Colonic mucosa (tissue), 4 donors: ENCODE measurements at places on chromosomes 11 and 22.

GRCh38 chr22:42367980-42368378, 64.2 kb downstream of the NFAM1 start:
- no peaks in the 10 kb centered on the region for H3K27me3 ChIP-seq
- no peaks in the 10 kb centered on the region for H3K36me3 ChIP-seq
- DNase-seq: peak; percentile 48
- no peak overlapping the region for H3K27ac ChIP-seq
- H3K4me1 ChIP-seq: no peaks in the 10 kb centered on the region
- peak overlapping the region; percentile 55 for H3K4me3 ChIP-seq

DNA sequence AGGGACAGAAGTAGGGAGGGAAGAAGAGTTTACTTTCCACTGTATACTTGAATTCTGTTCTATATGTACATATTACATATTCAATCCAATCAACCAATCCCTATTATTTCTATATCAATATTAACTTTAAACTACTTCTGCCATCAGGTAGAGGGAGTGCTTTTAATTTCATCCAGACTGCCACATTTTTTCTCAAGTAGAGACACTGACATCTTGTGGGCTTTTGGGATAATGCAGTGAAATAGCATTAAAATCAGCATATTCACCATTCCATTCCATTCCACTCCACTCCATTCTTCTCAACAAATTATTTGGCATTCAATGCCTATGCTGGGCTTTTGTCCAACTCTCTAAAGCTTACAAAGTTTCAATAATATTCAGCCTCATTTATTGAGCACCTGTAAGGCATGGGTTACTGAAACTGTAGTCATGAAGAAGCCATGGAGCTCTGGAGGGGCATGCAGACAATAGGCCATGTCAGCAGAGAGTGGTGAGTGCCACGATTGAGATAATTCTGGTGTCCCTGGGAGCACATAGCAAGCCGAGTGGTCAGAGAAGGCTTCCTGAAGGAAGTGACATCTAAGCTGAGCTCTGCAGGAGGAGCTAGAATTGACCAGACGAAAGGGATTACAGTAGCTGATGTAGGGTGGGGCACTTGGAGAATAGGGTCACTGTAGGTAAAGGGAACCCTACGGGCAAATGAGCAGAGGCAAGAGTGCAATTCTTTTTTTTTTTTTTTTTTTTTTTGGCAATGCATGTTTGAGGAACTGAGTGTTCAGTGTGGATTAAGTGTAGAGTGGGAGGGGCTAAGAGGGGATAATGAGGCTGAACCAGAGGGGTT, 12.8 kb upstream of the CLPB start:
- H3K4me1 ChIP-seq: no peaks in the 10 kb centered on the region

- no peaks in the 10 kb centered on the region for H3K4me1 ChIP-seq
- H3K4me3 ChIP-seq: no peak overlapping the region
- H3K27ac ChIP-seq: no peak overlapping the region
- H3K27me3 ChIP-seq: no peaks in the 10 kb centered on the region
- H3K36me3 ChIP-seq: no peaks in the 10 kb centered on the region
Observed at GRCh38 chr11:83689144-83689780, 403.1 kb upstream of the CCDC90B start.

GRCh38 chr22:37486224-37486845, at the start of gene MFNG:
Gene MFNG (minus strand): TSS chr22:37486384. CDS start chr22:37486177, 207 bp downstream.
- H3K36me3 ChIP-seq: no peaks in the 10 kb centered on the region
- H3K4me1 ChIP-seq: peaks cover 7% of the 10 kb centered on the region
- peak; percentile 74 for DNase-seq
- H3K27ac ChIP-seq: peak within 1 kb of the TSS; percentile 71
- peak within 1 kb of the TSS; percentile 41 for H3K4me3 ChIP-seq

DNA sequence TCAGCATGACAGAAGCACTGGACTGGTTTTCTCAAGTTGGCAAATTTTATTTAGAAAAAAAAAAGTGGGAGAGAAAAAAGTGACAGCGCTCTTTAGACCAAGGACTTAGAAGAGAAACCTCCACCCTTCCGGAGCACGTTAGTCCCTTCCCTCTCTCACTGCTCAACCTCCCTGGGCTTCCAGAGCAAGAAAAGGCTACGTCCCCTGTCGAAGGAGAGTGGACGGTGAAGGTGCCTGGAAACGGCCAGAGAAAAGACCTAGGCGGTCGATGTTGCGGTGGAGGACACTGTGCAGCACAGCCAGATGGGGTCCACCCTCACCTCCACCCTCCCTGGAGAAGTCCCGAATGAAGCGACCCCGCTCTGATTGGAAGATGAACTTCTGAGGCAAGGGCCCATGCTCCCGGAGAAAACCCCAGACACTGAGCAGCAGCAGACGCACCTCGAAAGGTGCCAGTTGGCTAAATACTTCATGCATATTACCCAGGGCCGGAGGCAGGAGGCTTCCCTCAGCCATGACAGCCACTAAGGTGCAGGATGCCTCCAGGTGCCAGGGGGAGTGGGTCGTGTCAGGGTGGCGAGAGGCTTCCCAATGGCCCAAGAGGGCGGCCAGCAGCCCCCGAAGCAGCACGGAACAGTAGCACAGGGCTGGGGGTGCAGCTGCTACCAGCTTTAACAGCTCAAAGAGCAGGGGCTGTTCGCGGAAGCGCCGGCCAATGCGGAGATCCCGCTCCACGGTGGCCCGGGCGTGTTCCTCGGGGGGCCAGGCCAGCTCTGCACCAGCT, 604 bp upstream of the GANAB start:
- H3K36me3 ChIP-seq: no peaks in the 10 kb centered on the region
- H3K4me3 ChIP-seq: no peak overlapping the region
- H3K27me3 ChIP-seq: no peaks in the 10 kb centered on the region
- DNase-seq: no peak

DNA sequence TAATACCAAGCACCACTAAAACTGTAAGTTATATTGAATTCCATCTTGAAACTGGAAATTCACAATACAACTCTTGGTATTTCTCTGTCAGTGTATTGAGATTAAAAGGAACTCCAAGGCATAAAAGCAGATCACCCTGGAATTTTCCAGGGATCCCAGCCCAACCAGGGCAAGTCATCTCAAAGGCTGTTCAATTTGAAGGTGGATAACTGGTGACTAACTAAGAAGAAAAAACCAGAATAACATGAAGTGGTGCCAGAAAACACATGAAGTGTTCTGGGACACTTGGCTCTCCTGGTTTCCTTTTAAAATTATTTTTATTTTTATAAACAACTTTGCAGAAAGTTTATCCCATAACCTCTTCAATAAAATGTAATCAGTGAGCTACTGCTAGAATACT, 7.8 kb upstream of the BMAL1 start:
- H3K4me1 ChIP-seq: no peaks in the 10 kb centered on the region
- H3K36me3 ChIP-seq: no peaks in the 10 kb centered on the region
- DNase-seq: no peak
- H3K4me3 ChIP-seq: no peak overlapping the region

GRCh38 chr11:123227763-123228495, 32.9 kb upstream of the CLMP start:
- H3K27ac ChIP-seq: no peak overlapping the region
- H3K4me3 ChIP-seq: no peak overlapping the region
- no peaks in the 10 kb centered on the region for H3K36me3 ChIP-seq
- no peaks in the 10 kb centered on the region for H3K4me1 ChIP-seq
- no peaks in the 10 kb centered on the region for H3K27me3 ChIP-seq
- DNase-seq: no peak

GRCh38 chr11:70255477-70256116, 14.9 kb upstream of the PPFIA1 start:
- no peak for DNase-seq
- no peak overlapping the region for H3K4me3 ChIP-seq
- H3K36me3 ChIP-seq: no peaks in the 10 kb centered on the region
- H3K27me3 ChIP-seq: no peaks in the 10 kb centered on the region

GRCh38 chr11:95100856-95101507, 11.3 kb downstream of the ENDOD1 start:
- H3K27me3 ChIP-seq: no peaks in the 10 kb centered on the region
- DNase-seq: no peak
- peaks cover 5% of the 10 kb centered on the region for H3K4me1 ChIP-seq
- no peak overlapping the region for H3K27ac ChIP-seq

- H3K4me1 ChIP-seq: no peaks in the 10 kb centered on the region
- H3K27me3 ChIP-seq: no peaks in the 10 kb centered on the region
Observed at GRCh38 chr11:125591649-125592304, 875 bp upstream of the STT3A start.

DNA sequence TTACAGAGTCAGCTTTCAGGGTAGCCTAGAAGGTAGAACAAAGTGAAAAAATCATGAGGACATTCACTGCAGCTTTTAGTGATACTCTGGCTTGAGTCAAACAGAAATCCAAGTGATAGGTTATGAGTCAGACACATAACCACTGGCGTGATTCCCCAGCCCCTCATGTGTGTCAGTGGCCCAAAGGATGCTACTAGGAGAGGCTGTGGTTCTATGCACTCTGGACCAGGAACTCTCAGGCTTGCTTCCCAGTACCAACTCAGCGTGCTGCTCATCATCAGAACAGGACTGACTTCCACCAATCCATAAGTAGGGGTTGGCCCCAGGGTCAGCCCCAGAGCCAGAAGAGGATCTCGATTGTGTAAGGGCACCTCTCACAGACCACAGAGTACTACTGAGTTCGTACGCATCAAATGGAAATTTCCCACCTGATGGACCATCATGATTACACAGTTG, 116.8 kb downstream of the MED15 start:
- no peak overlapping the region for H3K27ac ChIP-seq
- H3K36me3 ChIP-seq: no peaks in the 10 kb centered on the region
- no peak for DNase-seq

- no peaks in the 10 kb centered on the region for H3K4me1 ChIP-seq
- H3K27ac ChIP-seq: no peak overlapping the region
- no peak overlapping the region for H3K4me3 ChIP-seq
- no peaks in the 10 kb centered on the region for H3K27me3 ChIP-seq
- no peaks in the 10 kb centered on the region for H3K36me3 ChIP-seq
Observed at GRCh38 chr11:61666684-61667297, 13.4 kb upstream of the DAGLA start.

DNA sequence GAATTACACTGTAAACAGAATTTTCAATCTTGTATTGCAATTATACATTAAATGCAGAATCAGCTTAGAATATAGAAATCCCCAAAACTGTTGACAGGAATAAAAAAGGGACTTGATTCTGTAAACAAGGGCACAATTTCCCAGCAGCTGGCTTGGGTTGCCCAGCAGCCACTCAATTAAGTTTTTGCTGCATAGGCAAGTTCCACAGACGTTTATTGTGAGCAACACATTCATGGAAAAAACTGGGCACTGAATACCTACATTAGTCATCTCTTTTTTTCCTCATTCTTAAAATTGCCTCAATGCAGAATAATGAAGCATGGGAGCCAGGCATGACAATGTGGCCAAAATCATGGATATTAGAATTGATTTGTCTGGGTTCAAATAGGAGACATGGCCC, 421.8 kb upstream of the ANO5 start:
- no peaks in the 10 kb centered on the region for H3K4me1 ChIP-seq
- no peak overlapping the region for H3K4me3 ChIP-seq
- DNase-seq: no peak
- no peak overlapping the region for H3K27ac ChIP-seq

- peaks cover 18% of the 10 kb centered on the region for H3K27me3 ChIP-seq
- no peaks in the 10 kb centered on the region for H3K36me3 ChIP-seq
- H3K4me1 ChIP-seq: peaks cover 5% of the 10 kb centered on the region
- no peak overlapping the region for H3K4me3 ChIP-seq
- peak overlapping the region; percentile 13 for H3K27ac ChIP-seq
Observed at GRCh38 chr22:39150848-39151215, 1.6 kb downstream of the CBX7 start.

DNA sequence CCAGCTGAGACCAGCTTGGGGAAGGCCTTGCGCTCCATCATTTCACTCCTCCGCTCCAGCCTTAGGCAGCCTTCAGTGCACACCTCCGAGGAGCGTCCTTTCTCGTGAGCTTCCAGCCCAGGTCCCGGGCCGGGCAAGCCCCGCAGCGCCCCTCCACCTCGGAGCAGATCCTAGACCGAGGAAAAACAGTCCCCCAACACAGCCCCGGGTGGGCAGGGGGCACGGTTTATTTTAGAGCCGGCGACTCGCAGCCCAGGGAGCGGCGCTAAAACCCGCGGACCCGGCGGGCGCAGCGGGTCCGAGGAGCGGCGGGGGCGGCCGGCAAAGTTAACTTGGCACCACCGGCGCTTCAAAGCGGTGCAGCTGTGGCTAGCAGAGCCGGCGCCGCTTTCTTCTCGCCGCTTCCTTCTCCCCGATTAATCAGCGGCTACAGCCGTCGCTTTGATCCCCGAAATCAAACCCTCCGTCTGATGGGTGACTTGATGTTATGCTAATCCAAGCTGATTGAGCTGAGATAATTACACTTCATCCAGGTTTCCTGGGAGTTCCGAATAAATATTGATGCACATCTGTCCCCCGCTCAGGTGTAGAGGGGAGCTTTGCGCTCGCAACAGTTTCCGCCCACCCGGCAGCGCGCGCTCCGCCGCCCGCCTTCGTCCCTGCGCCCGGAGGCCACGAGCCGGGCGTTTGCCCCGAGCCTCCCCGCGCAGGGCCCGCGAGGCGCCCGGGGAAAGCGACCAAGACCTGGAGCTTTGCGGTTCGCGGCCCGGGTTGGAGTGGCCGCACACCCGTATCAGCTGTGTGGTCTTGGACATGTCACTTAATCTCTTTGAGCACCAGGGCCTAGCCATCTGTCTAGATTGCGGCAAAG, 192.7 kb downstream of the BUD13 start:
- no peaks in the 10 kb centered on the region for H3K4me1 ChIP-seq
- peaks cover 33% of the 10 kb centered on the region for H3K27me3 ChIP-seq
- H3K27ac ChIP-seq: no peak overlapping the region
- no peak for DNase-seq
- H3K36me3 ChIP-seq: no peaks in the 10 kb centered on the region

DNA sequence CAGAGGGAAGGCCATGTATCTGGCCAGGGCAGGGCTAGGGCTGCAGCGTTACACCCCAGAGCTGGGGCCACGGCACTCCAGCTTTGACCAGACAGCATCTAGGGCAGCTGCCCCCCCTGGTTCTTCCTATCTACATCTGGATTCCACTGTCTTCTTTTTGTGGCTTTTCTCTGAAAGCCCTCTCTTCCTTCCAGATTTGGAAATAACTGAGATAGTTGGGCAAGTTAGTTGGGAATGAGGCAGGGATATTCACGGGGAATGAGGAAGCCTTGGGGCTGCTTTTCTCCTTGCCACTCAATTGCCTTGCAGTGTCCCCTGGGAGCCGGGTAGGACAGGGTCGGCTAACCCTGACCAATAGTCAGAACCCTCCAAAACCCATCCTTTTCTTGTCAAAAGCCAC, 26.8 kb downstream of the CLMP start:
- H3K4me3 ChIP-seq: no peak overlapping the region
- no peak overlapping the region for H3K27ac ChIP-seq
- H3K4me1 ChIP-seq: no peaks in the 10 kb centered on the region
- no peaks in the 10 kb centered on the region for H3K36me3 ChIP-seq
- DNase-seq: no peak
- no peaks in the 10 kb centered on the region for H3K27me3 ChIP-seq

- no peaks in the 10 kb centered on the region for H3K36me3 ChIP-seq
- no peak overlapping the region for H3K4me3 ChIP-seq
- no peak overlapping the region for H3K27ac ChIP-seq
- no peak for DNase-seq
- H3K4me1 ChIP-seq: no peaks in the 10 kb centered on the region
Observed at GRCh38 chr22:27613099-27614005, 188.2 kb downstream of the MN1 start.

GRCh38 chr11:24900514-24900913, 403.7 kb downstream of the LUZP2 start:
- H3K4me1 ChIP-seq: no peaks in the 10 kb centered on the region
- no peaks in the 10 kb centered on the region for H3K27me3 ChIP-seq
- no peak for DNase-seq
- no peak overlapping the region for H3K27ac ChIP-seq
- H3K36me3 ChIP-seq: no peaks in the 10 kb centered on the region
